ENCODE measurements at places on chromosomes 3 and 15. TPM values are rescaled to one million over a fixed set of nuclear protein-coding genes. Genes with fewer than 3 reads are reported as not detected.

KLHL6 gene
- total RNA-seq = not detected

CHD2 gene
- total RNA-seq = 75.7 TPM

C3orf85 gene
- total RNA-seq = not detected

RTP3 gene
- not detected for total RNA-seq

UBXN7 gene
- total RNA-seq = 94.2 TPM

SENP8 gene
- 2.8 TPM for total RNA-seq

ERICH6 gene
- total RNA-seq = 0.24 TPM
